ENCODE measurements at places on chromosomes 12 and 14. TPM values are rescaled to one million over a fixed set of nuclear protein-coding genes. Genes with fewer than 3 reads are reported as not detected.

EEA1 gene
- 17.4 TPM for polyA plus RNA-seq

ACSM4 gene
- not detected for polyA plus RNA-seq

GPX2 gene
- polyA plus RNA-seq: 1.1 TPM

FITM1 gene
- 1.1 TPM for polyA plus RNA-seq

RNASE7 gene
- 0.55 TPM for polyA plus RNA-seq

LMNTD1 gene
- polyA plus RNA-seq: not detected

SDS gene
- polyA plus RNA-seq: 0.23 TPM

KRT82 gene
- not detected for polyA plus RNA-seq

ATP23 gene
- 11.0 TPM for polyA plus RNA-seq

DNA sequence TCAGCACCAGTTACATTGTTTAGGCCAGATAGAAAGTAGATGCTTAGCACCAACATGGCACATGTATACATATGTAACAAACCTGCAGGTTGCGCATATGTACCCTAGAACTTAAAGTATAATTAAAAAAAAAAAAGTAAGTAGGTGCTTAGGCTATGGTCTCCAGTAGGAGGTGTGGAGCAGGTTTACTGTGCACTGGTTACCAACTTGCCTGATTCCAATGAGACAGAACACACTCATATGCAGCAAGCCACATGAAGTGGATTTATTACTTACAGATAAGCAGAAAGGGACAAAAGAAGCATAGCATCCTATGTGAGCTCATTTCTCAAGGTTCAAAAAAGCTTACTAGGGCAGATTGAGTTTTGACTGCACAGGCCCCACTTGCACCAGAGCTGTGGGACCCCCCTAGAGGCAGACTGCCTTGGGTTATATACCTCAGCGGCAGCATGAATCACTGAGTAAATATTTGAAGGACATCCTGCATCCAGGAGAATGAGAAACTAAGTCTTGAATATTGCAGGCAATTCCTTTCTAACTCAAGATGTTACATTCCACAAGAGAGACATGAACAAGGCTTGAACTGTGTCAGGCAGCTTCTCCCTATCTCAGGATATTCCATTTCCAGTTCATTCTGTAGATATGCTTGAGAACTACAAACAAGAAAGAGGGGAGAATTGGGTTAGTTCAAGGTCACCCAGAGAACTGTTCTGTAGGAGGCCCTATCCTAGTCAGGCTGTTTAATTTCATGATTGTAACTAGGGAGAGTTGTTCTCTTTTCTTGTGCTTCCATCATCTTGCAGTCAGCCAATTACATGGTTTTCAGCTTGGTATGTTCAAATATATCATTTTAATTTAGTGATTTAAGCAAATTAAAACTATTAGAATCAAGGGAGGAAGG is 30.1 kb downstream of the LRFN5 start:
- DNase-seq: no peak

DNA sequence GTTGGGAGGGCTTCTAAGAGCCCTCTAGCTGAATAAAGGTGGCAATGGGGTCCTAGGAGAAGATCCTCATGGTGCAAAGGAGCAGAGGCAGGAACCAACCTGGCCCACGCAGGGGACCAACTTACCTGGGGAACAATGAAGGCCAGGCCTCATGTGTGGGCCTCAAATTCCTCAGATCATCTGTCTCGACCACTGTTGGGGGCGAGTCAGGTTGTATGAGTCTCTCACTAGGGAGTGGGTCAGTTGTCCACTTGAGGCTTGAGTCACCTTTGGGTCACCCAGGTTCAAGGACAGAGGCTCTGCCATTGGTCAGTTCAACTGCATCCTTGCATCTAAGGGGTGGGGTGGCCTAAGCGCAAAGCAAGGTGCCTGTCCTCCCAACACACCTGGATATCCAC is 43.7 kb upstream of the BDKRB2 start:
- DNase-seq: no peak

DNA sequence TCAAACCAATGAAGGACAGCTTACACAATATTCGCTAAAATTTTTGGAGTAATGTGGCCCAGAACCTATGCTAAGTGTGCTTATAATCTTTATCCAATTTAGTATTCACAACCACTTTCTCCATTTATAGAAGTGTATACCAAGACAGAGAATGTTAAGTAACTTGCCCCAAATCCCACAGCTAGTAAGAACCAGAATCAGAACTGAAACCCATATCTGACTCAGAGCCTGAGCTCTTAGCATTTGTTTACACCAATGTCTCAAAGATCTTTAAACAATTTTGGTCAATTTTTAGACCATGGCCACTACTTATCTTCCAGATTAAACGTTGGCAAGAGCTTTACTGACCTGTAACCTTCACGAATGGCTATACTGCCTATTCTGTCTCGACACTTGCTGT is 53.0 kb downstream of the PAPLN start:
- no peak for DNase-seq

- no peak for DNase-seq
These were observed 6.6 kb upstream of the ABCD4 start for GRCh38 chr14:74309125-74310022.

DNA sequence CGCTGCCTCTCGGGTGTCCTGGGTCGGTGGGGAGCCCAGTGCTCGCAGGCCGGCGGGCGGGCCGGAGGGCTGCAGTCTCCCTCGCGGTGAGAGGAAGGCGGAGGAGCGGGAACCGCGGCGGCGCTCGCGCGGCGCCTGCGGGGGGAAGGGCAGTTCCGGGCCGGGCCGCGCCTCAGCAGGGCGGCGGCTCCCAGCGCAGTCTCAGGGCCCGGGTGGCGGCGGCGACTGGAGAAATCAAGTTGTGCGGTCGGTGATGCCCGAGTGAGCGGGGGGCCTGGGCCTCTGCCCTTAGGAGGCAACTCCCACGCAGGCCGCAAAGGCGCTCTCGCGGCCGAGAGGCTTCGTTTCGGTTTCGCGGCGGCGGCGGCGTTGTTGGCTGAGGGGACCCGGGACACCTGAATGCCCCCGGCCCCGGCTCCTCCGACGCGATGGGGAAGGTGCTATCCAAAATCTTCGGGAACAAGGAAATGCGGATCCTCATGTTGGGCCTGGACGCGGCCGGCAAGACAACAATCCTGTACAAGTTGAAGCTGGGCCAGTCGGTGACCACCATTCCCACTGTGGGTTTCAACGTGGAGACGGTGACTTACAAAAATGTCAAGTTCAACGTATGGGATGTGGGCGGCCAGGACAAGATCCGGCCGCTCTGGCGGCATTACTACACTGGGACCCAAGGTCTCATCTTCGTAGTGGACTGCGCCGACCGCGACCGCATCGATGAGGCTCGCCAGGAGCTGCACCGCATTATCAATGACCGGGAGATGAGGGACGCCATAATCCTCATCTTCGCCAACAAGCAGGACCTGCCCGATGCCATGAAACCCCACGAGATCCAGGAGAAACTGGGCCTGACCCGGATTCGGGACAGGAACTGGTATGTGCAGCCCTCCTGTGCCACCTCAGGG is 679 bp downstream of the ARF6 start:
- no peak for DNase-seq

DNA sequence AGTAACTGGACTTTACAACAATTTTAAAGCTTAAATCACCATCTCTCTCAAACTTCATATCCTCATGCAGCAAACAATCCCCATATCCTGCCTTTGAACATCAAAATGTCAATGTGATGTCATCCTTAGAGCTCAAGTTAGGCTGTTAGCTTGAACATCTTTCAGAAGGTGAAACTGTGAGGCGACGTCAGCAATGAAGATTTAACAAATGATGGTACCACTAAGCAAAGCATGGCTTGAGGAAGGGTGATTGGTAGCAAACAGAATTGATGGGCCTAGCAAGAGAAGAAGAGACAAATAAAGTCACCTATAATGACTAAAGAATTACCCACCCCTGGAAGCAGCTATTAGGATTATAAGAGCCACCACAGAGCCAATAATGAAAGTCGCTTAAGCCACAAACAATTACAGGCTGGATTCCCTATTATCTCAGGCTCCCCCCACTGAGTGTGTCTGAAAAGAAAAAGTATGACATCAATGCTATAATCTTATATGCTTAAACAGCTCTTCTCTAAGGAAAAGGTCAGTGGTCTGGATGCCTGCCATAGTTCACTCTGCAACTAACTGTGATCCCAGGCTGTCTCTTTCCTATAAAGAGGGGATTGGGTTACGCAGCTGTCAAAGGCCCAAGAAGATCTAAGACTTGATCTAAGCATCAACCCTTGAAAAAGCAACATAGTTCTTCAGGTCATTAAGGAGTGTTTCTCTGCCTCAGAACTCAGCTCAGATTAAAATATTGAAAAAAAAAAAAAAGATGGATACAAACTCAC is 18.1 kb downstream of the EGLN3 start:
- DNase-seq: peak; percentile 60

DNA sequence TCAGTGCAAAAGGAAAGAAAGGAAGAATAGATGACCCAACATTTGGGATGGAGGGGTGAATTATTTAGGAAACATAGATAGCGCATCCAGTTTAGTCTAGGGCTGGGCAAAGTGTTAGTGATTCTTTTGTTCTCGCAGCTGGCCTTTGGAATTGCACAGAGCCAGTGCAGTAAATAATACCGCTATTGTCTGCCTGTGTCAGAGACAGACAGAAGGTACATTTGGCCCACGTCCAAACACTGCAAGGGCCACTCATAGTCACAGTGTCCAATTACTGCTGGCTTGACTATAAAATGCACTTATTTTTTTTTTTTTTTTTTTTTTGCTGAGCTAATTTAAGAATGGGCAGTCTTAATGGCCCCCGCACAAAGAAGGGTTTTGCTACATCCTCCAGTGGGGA is 638.6 kb downstream of the BCL11B start:
- DNase-seq: peak; percentile 26

DNA sequence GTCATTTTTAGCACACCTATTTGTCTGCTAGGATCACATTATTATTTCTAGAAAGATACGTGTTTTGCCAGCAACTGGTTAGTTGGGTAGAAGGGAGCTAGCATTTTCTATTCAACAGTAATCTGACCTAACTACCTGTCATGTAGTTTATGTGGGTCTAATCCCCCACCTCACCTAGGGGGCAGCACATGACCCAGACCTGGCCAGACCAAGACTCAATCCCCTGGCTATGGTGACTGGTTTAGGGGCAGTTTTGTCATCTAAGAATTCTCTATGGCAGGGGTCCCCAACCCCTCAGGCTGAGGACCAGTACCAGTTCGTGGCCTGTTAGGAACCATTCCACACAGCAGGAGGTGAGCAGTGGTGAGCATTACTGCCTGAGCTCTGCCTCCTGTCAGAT is 29.5 kb upstream of the EVL start:
- DNase-seq: no peak

DNA sequence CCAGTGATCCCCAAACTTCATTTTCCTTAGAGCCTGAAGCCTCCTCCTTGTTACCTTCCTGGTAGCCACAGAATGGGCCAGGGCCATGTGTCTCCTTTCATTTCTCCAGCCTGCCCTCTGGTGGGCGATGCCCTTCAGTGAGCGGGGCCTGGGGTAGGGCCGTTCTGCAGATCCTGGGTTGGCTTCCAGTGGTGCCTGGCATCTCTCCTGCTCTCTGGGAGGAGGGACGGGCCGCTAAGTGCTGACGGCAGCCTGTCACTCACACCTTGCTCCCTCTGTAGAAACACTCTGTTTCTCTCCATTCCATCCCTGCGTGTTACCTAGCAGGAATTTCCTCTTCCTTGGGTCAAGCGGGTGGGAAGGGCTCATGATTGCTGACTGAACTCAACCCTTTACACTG is 232.1 kb downstream of the CACNA1C start:
- DNase-seq: peak; percentile 66

GRCh38 chr12:24615967-24616411 is 332.9 kb downstream of the BCAT1 start:
- no peak for DNase-seq

DNA sequence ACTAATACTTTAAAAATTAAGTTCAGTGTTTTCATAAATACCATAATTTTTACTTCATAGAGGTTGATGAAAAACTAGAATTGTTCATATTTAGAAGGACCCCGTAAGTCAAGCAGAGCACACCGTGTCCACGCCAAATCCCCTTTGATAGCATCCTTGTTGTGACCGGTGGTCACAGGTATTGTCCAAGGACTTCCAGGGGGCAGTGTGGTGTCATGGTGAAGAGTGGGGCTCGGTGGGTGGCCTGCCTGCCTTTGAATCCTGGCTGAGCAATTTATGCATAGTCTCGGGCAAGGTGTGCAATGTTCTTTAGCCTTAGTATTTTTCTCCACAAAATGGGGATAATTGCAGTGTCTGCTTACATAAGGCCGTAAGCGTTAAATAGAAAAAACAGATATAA is 169.9 kb downstream of the KTN1 start:
- no peak for DNase-seq

- DNase-seq: no peak
These were observed 106.1 kb downstream of the SLC15A5 start for GRCh38 chr12:16171348-16171747.

GRCh38 chr12:101857043-101857558 is 20.3 kb upstream of the DRAM1 start:
- no peak for DNase-seq

DNA sequence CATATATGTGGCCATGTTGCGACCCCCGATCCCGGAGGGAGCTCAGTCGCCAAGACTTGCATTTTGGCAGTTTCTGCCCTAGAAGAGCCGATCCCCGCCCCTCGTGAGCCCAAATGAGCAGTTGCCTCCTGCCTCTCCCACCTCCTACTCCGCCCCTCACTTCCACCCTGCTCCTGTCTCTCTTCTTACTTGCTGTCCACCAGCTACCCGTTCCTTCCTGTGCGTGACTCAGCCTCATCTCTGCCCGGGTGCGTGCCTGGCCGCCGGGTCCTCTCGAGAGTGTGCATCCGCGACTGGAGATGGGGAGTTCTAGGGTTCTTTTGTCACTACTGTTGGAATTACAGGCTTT is 585 bp downstream of the GPATCH2L start:
- DNase-seq: peak; percentile 11

DNA sequence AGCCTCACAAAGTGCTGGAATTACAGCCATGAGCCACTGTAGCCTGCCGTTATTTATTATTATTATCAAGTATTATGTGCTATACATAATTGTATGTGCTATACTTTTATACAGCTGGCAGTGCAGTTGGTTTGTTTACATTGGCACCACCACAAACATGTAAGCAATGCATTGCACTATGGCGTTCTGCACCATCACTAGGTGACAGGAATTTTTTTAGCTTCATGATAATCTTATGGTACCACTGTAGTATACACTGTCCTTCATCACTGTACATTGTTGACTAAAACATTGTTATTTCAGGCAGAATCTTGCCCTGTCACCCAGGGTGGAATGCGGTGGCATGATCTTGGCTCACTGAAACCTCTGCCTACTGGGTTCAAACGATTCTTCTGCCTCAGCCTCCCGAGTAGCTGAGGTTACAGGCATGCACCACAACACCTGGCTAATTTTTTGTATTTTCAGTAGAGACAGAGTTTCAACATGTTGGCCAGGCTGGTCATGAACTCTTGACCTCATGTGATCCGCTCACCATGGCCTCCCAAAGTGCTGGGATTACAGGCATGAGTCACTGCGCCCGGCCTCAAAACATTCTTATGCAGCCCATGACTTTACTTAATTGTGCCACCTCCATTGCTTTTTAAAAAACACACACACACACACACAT is 17.1 kb downstream of the MRPL42 start:
- no peak for DNase-seq

GRCh38 chr12:105587237-105587636 is 256.7 kb downstream of the C12orf75 start:
- no peak for DNase-seq
